ENCODE measurements at places on chromosomes 1 and 21.

GRCh38 chr21:27149034-27149433 lies 182.1 kb upstream of the ADAMTS5 start:
- no peak for DNase-seq

DNA sequence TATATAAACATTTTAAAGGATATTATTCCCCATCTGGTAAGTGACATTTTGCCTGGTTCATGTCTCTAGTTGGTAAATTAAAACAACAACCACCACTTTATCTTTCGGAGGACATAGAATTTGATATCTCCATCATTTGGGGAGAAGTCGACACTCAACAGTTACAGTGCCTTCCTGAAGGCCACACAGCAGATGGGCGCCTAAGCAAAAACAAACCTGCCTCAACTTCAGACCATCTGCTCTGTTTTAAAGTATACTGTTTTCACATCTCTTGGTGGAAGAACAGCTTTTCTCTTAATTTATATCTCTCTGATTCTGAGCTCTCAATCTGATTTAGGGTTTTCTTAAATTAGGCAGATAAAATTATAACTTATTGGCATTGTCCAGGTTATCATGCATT lies 282.2 kb downstream of the RYR2 start:
- DNase-seq, result no peak

DNA sequence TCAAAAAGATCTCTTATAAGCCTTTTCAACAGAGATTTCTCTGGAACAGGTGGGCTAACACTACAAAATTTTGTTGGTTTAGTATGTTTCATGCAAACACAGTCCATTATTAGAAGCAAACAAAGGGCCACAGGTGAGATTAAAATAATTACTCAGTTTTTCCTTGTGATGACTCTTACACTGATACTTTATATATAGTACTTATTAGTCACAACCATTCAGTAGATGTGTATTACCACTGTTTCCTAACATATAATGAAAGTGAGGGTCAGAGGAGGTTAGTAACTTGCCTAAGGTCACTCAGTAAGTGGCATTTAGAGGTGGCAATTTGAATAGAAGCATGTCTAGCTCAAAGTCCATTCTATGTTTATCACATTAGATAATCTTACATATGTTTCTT lies 44.2 kb downstream of the CYYR1 start:
- DNase-seq, result no peak

GRCh38 chr1:198892065-198892464 lies 253.2 kb downstream of the PTPRC start:
- DNase-seq, result no peak

DNA sequence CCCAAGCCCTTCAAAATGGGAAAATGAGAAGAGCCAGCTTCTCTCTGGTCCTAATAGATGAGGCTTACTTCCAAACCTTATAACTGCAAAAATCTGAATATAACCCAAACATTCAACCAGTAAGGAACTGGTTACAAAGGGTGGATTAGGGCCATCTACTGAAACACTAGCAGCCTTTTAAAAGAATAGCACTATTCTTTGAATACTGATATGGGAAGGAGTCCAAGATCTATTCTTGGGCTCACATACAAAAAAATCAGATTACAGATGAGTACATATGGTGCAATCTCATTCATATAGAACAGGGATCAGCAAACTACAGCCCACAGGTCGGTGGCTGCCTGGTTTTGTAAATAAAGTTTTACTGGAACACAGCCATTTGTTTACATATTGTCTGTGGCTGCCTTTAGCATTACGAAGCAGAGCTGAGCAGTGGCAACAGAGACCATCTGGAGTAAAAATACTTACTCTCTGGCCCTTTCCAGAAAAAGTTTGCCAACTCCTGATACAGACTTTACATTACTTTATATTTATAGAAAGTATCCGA lies 167.7 kb downstream of the ZSCAN20 start:
- no peak for DNase-seq

GRCh38 chr1:244599937-244600350 lies 53.0 kb upstream of the DESI2 start:
- no peak for DNase-seq

- DNase-seq, result no peak
Measured at GRCh38 chr1:50605186-50605875, 182.1 kb upstream of the DMRTA2 start.

DNA sequence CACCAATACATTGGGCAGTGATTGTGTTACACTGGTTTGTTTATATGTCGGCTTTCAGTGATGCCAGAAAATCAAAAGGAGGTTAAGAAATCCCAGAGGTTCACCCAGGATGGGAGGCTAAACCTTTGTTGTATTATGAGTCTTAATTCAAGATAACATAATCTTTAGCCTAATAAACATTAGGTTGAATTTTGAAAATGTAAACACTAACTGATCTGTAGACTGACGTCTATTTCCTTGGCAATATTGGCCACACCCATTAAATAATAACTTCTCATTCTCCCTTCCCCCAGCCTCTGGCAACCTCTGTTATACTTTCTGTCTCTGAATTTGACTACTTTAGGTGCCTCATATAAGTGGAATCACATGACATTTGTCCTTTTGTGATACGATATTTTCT lies 238.7 kb downstream of the DISC1 start:
- DNase-seq, result no peak

GRCh38 chr21:34834852-34835501 lies 166.2 kb downstream of the CLIC6 start:
- DNase-seq, result no peak

GRCh38 chr1:57686306-57686705 lies 262.4 kb upstream of the DAB1 start:
- DNase-seq, result no peak

DNA sequence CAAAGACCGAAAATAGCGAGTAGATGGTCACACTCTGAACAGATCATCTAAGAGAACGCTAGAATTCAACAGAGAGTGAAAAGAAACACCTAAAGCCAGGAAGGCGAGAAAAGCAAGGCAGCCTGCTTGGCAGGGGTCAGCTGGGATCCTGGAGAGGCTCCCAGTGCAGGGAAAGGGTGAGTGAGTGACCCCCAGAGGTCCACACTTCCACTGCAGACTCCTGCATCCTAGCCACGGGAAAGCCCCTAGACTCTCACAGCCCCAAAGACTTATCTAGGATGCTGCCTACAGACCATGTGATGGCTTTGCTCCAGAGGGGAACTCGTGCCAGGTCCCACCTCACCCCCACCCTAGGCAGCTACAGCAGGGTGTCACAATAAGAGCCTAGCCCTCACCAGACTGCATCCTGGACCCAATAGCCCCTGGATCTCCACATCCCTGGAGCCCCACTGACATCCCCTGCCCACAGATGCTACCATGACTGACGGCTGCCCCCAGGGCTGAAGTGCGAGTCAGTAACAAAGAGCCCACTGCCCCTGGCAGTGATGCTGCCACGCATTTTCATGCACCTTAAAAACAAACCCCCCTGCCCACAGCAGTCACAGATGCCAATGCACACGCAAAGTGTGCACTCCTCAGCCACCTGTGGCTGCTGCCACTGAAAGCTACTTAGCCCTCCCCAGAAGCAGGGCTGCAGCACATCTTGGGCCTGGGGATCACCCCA lies 62.2 kb downstream of the PSMG1 start:
- DNase-seq, result no peak

DNA sequence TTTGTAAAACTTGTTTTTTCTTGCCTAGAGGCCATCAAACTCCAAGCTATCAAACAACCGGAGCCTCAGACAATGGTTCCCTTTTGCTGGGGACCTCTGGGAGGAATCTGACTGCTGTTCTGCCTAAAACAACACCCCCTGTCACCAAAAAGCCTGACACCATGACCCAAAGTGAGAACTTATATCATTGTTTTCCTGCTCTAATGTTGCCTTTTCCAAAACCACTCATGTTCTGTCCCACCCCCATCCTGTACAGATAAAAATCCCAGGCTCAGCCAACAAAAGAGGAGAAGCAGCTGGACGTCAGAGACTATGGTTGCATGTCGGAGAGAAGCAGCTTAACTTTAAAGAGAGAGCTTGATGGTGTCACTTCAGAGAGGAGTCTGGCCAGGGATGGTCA lies 327.2 kb upstream of the CXADR start:
- no peak for DNase-seq

DNA sequence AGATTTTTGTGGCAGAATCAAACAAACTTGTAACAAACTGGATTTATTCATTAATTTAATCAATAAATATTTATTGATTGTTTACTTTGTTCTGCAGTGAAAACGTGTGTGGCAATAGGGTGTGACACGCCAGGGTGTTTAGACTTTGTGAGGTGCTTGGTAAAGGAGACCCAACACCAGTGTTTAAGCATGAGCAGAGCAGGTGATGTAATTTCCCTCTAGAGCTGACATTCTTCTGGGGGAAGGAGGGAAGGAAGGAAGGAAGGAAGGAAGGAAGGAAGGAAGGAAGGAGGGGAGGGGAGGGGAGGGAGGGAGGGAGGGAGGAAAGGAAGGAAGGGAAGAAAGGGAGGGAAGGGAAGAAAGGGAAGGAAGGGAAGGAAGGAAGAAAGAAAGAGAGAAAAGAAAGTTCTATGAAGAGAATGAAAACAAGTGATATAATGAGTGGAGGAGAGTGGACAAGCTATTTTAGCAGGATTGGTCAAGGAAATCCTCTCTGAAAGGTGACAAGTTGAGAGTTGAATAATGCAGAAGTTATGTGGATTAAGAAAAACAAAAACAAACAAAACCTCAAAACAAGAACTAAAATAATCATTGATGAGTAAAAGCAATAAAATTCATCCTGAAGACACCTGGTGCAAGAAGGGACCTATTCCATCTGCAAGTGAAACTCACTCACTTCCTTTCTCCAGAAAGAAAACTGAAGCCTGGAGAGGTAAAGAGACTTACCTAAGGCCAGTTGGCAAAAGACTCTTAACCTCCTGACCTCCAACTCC lies 60.8 kb downstream of the TSEN15 start:
- no peak for DNase-seq

- DNase-seq, result no peak
Measured at GRCh38 chr1:90800012-90800717, 83.1 kb upstream of the BARHL2 start.

DNA sequence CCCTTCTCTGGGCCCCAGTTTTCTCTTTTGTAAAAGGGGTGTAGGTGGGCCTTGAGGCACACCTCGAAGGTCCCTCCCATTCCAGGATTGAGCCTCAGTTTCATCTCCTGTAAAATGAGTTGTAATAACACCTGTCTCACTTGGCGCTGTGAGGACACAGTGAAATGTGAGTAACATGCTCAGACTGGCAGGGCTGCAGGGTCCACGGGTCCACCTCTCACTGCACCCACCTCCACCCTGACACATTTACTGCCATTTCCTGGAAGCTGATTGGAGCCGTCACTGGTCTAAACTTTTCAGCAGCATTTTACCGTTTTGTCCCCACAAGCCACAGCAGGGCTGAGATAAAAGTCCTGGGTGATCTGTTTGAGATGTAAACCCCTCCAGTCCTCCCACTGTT lies 398.0 kb downstream of the PTPRU start:
- DNase-seq, result no peak

- DNase-seq, result no peak
Measured at GRCh38 chr1:41590331-41590730, 105.8 kb upstream of the EDN2 start.

GRCh38 chr1:221636967-221637366 lies 104.9 kb downstream of the DUSP10 start:
- DNase-seq, result no peak

DNA sequence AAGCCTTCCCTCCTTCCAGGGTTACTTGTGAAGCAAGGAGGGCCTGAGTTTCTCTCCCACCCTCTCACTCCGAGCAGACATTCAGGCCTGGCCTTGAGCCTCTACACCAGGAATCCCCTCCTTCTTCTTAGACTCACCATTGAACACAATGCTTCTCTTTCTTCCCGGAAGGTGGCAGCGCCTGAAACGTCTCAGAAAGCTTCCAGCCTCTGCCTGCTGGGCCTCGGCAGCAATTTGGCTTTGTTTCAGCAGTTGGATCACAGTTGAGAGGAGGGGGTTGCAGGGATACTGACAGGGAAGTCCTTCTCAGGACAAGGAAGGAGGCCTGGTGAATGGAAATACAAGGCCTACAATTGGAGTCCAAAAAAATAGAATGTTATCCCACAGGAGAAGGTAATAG lies 6.3 kb downstream of the CLDN8 start:
- no peak for DNase-seq

- no peak for DNase-seq
Measured at GRCh38 chr21:14630556-14631069, 84.5 kb upstream of the SAMSN1 start.

- no peak for DNase-seq
Measured at GRCh38 chr1:57874418-57874877, 450.6 kb upstream of the DAB1 start.

DNA sequence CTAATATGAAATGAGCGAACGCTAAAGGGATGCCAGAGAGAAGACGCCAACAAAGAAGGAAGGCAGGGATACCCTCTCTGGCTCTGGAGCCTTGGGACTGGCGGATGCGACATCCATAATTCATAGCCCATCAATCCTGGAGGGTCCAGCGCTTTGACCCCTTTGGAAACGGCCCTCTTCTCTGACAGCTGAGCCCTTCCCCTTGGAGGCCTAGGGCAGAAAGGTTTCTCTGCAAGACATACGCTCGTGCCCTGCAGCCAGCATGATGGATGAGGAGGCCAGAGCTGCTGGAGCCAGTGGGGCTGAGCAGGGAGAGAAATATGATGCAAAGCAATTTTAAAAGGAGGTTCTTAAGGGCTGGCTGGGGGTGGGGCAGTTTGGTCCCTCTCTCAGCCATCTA lies 22.2 kb downstream of the OPTC start:
- DNase-seq, result no peak

GRCh38 chr1:34262023-34262853 lies 85.5 kb downstream of the C1orf94 start:
- no peak for DNase-seq

DNA sequence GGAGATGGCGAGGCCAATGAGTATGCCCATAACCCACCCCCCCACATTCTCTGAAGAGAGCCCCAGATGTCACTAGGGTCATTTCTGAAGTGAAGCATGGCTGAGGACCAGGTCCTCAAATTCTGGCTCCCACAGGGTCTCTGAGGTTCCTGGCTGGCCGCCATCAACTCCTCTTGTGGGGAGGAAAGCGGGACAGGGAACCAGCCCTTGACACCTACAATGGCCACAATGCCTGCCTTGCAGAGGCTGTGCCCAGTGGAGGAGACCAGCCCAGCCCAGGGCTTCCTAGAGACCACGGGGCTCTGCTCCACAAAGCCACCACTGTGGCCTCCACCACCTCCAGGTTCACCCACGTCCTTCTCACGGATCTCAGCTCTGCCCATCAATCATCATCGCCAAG lies 120.1 kb upstream of the ARHGEF16 start:
- no peak for DNase-seq

GRCh38 chr1:41044187-41044586 lies 22.7 kb upstream of the SLFNL1 start:
- DNase-seq, result no peak

DNA sequence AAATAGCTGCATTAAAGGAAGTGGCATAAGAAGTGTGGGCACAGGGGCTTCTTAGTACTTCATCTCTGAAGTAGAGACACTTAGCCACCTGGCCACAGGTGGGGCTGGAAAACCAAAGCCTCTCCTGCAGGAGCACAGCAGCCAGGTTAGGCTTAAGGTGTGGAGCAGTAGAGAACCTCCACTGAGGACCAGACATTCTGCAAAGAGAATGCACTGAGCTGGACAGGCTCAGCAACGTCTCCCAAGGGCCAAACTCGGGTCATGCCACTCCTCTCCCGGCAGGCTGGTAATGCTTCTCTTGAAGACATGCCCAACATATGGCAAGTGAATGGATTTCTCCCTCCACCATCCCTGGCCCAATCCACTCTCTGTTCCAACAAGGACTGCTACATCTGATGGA lies 33.0 kb upstream of the LRRC38 start:
- no peak for DNase-seq

GRCh38 chr1:15153184-15153841 lies at the start of gene TMEM51:
Gene TMEM51 (plus strand): TSS chr1:15153747. CDS start chr1:15215088, 61,341 bp downstream.
- no peak for DNase-seq

Measured in naive thymus-derived CD8-positive, alpha-beta T cell (primary cell).